Central memory CD8-positive, alpha-beta T cell (primary cell): ENCODE measurements at places on chromosomes 6 and 20.

GRCh38 chr6:111523484-111524167 is 40.6 kb upstream of the REV3L start:
- no peak for DNase-seq

GRCh38 chr6:44782892-44783291 is 395.4 kb downstream of the CDC5L start:
- no peak for DNase-seq

- no peak for DNase-seq
Observed at GRCh38 chr20:44642203-44643153, 9.0 kb downstream of the ADA start.

DNA sequence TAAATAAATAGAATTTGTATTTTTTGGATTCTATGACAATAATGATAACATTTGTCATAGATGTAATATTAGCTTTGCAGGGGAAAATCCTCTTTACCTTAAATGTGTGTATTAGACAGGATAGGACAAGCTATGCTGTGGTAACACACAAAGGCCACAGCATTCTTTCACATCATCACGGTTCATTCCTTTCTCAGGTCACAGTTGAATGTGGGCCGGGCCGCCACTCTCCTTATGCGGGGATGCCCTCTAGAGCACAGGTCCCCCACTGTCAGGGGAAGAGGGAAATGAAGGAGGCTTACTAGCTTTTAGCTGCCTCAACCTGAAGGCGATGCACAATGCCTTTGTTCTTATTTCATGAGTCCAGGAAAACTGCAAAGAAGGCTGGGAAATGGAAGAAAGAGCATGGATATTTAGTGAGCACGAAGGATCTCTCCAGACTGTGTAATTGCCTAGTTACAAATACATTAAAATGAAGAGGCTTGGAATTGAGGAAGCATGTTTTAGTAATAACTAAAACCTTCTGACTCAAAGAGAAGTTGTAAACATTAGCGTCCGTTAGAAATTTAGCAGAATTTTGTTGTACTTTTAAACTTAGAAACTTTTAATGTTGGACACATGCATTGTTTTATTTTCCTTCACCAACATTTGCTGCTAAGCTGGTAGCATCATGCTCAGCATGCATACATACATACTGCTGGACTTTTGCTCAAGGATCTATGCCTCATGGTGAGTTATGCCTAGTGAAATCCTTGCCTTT is 248.9 kb upstream of the FOXQ1 start:
- no peak for DNase-seq

GRCh38 chr6:133837801-133838349 is 51.0 kb upstream of the TCF21 start:
- no peak for DNase-seq

- no peak for DNase-seq
Observed at GRCh38 chr20:62030834-62031434, 34.7 kb downstream of the TAF4 start.

DNA sequence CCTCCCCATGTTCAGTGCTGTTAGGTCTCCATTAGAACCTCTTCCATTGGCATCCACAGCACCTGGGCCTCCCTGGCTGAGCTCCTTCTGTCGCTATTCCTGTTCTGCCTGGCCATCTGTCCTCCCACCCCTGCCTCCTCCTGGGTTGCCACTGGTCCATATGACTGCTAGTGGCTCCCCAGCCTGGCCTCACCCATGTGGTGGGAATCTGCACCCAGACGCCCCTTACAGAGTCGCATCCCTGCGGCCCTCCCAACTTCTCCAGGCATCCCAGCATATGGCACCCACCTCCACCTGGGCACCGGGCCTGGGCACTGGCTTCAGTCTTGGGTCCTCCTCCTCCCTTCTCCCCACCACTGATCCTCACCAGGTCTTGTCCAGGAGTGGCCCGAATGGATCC is 7.7 kb downstream of the CDC25B start:
- no peak for DNase-seq

DNA sequence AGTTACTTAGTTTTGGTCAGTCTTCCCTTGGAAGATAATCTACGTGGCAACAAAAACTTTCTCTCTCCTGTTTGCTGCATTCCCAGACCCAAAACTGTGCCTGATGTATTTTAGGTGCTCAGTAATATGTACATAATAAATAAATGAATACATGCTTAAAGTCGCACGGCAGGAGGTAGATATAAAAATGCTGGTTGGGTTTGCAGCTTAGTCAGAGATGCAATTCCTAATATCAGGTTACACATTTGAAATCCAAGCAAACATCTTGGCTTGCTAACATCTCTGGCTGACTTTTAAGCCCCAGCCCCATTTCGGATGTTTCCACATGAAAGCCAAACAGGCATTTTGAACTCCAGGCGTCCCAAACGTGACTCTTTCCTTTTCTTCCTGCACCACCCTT is 91.0 kb downstream of the KCNQ5 start:
- DNase-seq: no peak

DNA sequence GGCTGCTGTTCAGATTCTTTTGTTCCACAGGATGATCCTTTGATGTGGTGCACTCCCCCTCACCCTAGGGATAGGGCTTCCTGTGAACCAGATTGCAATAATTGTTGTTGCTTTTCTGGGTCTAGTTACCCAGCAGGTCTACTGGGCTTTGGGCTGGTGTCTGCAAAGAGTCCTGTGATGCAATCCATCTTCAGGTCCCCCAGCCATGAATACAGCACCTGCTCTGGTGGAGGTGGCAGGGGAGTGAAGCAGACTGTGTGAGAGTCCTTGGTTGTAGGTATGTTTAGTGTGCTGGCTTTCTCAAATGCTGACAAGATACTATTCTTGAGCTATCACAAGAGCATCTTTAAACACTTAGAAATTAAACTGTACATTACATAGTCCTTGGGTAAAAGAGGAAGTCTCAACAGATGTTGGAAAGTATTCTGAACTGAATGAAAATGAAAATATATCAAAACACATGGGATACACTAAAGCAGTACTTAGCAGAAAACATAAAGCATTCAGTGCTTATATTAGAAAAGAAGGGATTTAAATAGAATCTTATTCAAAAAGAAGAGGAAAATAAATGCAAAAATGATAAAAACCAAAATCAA is 49.1 kb upstream of the CCR6 start:
- no peak for DNase-seq

DNA sequence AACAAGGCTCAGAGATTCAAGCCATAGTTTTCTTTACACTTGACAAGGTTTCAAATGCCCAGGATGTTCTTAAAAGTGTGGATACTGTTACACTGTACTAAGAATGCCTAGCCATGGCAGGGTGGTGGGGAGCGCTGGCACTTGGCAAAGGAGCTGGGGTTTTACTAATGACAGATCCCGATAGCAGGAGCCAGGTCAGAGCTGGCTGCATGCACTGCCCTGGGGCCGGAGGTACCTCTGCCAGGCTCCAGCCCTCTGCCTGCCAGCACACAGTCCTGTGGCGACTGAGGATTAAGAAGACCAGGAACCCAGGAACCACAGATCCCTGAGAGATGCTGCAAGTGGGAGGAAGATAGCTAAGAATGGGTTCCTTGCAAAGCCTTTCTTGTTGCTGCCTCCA is 260.3 kb downstream of the ALDH8A1 start:
- DNase-seq: no peak

- DNase-seq: no peak
Observed at GRCh38 chr6:41284726-41285125, 1.8 kb downstream of the TREM1 start.

GRCh38 chr6:36187446-36187845 is 9.1 kb upstream of the BRPF3 start:
- DNase-seq: no peak

DNA sequence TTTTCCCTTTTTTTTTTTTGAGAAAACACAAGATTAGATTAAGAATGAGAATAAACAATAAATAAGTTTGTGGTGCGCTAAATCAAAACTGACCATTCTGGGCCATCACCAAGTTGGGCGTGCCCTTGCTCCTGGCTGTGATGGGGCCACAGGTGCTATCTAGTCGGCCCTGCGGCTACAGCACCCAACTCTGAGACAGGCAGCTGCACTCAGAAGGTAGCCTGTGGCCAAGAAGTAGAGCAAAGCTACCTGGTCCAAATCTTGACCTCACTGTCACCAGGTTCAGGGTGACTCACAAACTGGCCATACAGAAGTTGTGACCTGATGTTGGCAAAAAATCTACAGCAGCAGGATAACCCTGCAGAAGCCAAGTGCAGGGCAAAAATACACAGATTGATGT is 3.4 kb downstream of the TXNDC5 start:
- DNase-seq: no peak

DNA sequence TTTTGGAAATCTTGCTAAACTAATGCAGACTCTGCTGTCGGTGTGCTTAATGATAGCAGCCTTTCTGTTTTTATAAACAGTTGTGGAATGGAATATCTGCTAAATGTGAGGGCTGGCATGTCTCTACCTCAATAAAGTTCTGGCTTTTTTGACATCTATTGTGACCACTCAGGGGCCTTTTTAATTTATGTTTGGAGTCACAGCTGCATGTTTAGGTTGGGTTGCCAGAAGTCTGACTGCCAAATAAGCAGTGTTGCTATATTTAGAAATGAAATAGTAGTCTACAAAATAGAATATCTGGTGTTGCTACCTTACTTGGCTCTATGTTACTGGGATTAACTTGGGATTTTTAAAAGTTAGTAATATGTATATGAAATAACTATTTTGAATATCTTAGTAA is 125.1 kb upstream of the LOC128125822 start:
- DNase-seq: no peak
